Epithelial cell of proximal tubule (primary cell): ENCODE measurements at places on chromosomes 11 and 22. TPM values are rescaled to one million over a fixed set of nuclear protein-coding genes. Genes with fewer than 3 reads are reported as not detected.

Gene APLNR
- total RNA-seq: not detected in 2 replicates

Gene HMBS
- total RNA-seq: 17.0 and 37.1 TPM in 2 replicates

Gene PHOX2A
- total RNA-seq: not detected in 2 replicates

Gene C11orf68
- 6.6 and 12.4 TPM in 2 replicates for total RNA-seq

Gene ENDOD1
- 23.2 and 36.6 TPM in 2 replicates for total RNA-seq

Gene DMC1
- total RNA-seq: 4.4 and 6.3 TPM in 2 replicates

Gene MUC5AC
- not detected in 2 replicates for total RNA-seq

Gene C11orf97
- not detected in 2 replicates for total RNA-seq

Gene CHRM1
- total RNA-seq: not detected in 2 replicates

Gene IRF7
- total RNA-seq: 25.6 and 40.8 TPM in 2 replicates

Gene OR51E2
- not detected in 2 replicates for total RNA-seq

Gene NDUFA6
- total RNA-seq: 91.0 and 108 TPM in 2 replicates

Gene TMEM191C
- total RNA-seq: 1.8 and 3.8 TPM in 2 replicates

Gene MYBPC3
- not detected in 2 replicates for total RNA-seq

Gene MPEG1
- total RNA-seq: not detected in 2 replicates

Gene LTBP3
- total RNA-seq: 34.9 and 102 TPM in 2 replicates

Gene LMO1
- total RNA-seq: not detected in 2 replicates

Gene INSC
- total RNA-seq: 0.58 and 0.81 TPM in 2 replicates

Gene PPFIA1
- total RNA-seq: 18.0 and 23.9 TPM in 2 replicates

Gene OR8G1
- total RNA-seq: not detected in 2 replicates

Gene OR52I2
- not detected in 2 replicates for total RNA-seq

Gene MS4A4A
- not detected in 2 replicates for total RNA-seq

Gene LGALS12
- total RNA-seq: 0.07 TPM in 1 of 2 replicates, not detected in the other

Gene MS4A6A
- not detected in 2 replicates for total RNA-seq

Gene OR51B2
- total RNA-seq: not detected in 2 replicates

Gene MAP6
- 1.1 and 1.8 TPM in 2 replicates for total RNA-seq

Gene KRTAP5-8
- total RNA-seq: not detected in 2 replicates

Gene RGL4
- total RNA-seq: not detected in 2 replicates

Gene PKNOX2
- total RNA-seq: 0.14 TPM in 1 of 2 replicates, not detected in the other

Gene SPDYC
- not detected in 2 replicates for total RNA-seq

Gene MMP12
- total RNA-seq: not detected in 2 replicates

Gene BACE1
- 8.7 and 8.9 TPM in 2 replicates for total RNA-seq

Gene ZNF195
- total RNA-seq: 26.3 and 37.2 TPM in 2 replicates

Gene SLC22A6
- not detected in 2 replicates for total RNA-seq

Gene OR2D2
- total RNA-seq: 0.35 TPM in 1 of 2 replicates, not detected in the other

Gene MRGPRX3
- not detected in 2 replicates for total RNA-seq

Gene ABCC8
- not detected in 2 replicates for total RNA-seq

Gene TREH
- total RNA-seq: not detected in 2 replicates

Gene SPI1
- not detected in 2 replicates for total RNA-seq

Gene NLRP14
- total RNA-seq: 0.23 TPM in 1 of 2 replicates, not detected in the other

Gene A4GALT
- total RNA-seq: 16.2 and 17.8 TPM in 2 replicates

Gene NLRP6
- total RNA-seq: not detected in 2 replicates
